ENCODE measurements at places on chromosomes 11 and 22.

GRCh38 chr11:121029153-121029552 is 5.3 kb downstream of the TBCEL start:
- DNase-seq = no peak
- H3K4me1 ChIP-seq = peaks cover 15% of the 10 kb centered on the region
- no peaks in the 10 kb centered on the region for H3K27me3 ChIP-seq
- H3K4me3 ChIP-seq = no peak overlapping the region
- no peaks in the 10 kb centered on the region for H3K36me3 ChIP-seq

GRCh38 chr11:123822599-123822998 is 16.4 kb upstream of the OR6M1 start:
- H3K27me3 ChIP-seq = peaks cover 4% of the 10 kb centered on the region
- no peak overlapping the region for H3K4me3 ChIP-seq
- no peak overlapping the region for H3K27ac ChIP-seq
- no peak for DNase-seq
- H3K36me3 ChIP-seq = no peaks in the 10 kb centered on the region
- no peaks in the 10 kb centered on the region for H3K4me1 ChIP-seq

- no peak for DNase-seq
- H3K4me1 ChIP-seq = no peaks in the 10 kb centered on the region
- no peak overlapping the region for H3K27ac ChIP-seq
- H3K4me3 ChIP-seq = no peak overlapping the region
Measured at GRCh38 chr11:9112075-9112474, 20.7 kb upstream of the SCUBE2 start.

DNA sequence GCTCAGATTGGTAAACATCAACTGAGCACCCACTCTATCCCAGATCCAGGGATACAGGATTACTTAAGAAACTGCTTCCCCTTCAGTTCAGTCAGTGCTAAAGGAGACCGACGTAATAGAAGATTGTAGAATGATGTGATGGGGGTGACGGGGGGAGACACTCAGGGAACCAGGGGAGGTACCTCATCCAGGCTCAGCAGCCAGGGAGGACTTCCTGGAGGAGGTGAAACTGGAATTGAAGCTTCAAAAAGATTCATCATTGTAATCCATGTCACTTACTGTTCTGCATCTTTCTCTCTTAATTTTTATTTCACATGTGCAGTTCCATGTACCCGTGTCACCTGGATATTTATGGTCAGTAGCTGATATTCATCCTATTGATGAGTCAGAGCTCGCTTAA is 19.1 kb upstream of the TEF start:
- DNase-seq = no peak
- H3K4me1 ChIP-seq = peaks cover 18% of the 10 kb centered on the region
- no peak overlapping the region for H3K27ac ChIP-seq

GRCh38 chr11:75894036-75894585 is 79.1 kb downstream of the UVRAG start:
- H3K36me3 ChIP-seq = peaks cover 10% of the 10 kb centered on the region
- H3K27ac ChIP-seq = no peak overlapping the region
- peaks cover 16% of the 10 kb centered on the region for H3K4me1 ChIP-seq

DNA sequence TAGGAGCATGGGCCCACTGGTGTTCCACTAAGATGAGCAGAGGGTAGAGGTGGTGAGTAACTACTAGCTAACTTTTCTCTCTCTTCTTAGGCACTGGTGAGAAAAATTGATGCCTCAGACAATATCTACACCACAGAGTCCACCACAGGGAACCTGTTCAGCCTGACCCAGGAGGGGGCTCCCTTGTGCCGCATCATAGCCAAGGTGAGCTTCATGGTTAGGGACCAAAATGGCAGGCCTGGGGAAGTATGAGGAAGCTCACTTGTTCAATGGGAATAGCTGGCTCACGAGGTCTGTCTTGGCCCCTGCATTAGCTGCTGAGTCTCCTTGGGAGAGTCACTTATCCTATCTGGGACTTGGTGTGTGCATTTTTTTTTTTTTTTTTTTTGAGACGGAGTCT is 75.9 kb downstream of the INSC start:
- no peaks in the 10 kb centered on the region for H3K36me3 ChIP-seq
- DNase-seq = no peak
- H3K4me1 ChIP-seq = peaks cover 6% of the 10 kb centered on the region
- peaks cover 9% of the 10 kb centered on the region for H3K27me3 ChIP-seq
- no peak overlapping the region for H3K27ac ChIP-seq

Data from chondrocyte (in vitro differentiated cells).